Stimulated activated CD4-positive, alpha-beta T cell treated with anti-CD3 and anti-CD28 coated beads, Interleukin-15, amount 100 ng/mL, for 1 hour (primary cell): ENCODE measurements at places on chromosomes 4 and X.

GRCh38 chr4:59248313-59248712 is 1951.8 kb upstream of the ADGRL3 start:
- DNase-seq = no peak

GRCh38 chrX:117996408-117996807 is 120.2 kb downstream of the KLHL13 start:
- no peak for DNase-seq

DNA sequence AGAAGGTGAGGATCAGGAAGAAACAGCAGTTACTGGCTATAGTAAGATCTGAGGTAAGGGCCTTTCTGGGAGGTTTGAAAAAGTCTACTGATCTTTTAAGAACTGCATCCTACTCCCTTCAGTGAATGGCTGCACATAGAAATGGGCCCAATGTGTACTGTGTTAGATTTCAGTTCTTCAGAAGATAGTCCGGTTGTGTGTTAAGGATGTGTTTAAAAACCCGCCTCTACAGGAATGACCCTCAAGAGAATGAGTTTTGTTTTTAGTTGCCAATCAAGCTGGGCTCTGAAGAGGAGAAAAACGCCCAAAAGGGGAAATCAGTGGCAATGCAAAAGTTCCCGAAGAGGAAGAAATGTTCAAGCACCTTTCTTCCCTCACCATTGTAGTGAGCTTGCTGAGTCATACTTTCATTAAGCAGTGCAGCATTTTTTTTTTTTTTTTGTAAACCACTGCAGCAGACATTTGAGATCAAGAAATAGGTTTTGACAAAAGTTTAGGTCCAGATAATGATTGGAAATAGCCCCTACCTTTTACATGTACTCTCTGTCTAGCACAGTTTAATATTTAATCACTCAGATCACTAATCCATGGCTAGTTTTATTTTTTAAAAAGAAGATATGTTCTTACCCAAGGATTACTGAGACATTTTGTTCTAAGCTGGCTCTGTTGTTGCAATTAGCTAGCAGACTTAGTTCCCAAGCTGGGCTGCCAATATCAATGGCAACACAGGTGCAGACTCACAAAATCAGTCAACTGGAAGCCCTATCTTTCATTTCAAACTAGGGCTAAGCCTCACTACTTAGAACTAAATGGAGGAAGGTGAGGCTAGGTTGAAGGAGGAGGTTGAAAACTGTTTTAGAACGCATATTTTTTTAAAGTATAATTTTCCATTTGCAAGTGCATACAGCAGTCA is 7.0 kb upstream of the TRPC5OS start:
- no peak for DNase-seq

GRCh38 chr4:150250293-150250997 is 172.2 kb downstream of the DCLK2 start:
- no peak for DNase-seq

DNA sequence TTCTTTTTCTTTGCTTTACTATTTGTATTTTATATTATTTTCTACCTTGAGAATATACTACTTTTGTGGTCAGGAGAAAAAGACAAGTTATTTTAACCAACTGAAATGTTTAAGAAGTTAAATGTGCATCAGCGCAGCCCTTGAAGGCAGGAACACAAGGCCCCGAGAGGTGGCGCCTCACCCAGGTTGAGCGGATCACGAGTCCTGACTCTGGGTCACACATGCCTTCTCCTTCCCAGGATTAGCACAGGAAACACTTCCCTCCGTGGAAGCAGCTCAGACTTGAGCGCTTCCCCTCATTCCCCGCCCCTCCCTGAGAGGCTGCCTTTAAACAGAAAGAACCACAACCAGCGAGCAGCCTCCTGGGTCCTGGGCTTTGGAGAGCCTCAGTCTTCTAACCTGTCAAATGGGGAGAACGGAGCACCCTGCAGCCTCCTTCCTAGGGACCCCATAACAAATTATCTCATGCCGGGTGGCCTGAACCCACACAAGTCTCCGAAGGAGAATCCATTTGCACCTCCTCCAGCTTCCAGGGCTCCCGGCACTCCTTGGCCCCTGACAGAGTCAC is 217.6 kb downstream of the AFAP1 start:
- DNase-seq = no peak

DNA sequence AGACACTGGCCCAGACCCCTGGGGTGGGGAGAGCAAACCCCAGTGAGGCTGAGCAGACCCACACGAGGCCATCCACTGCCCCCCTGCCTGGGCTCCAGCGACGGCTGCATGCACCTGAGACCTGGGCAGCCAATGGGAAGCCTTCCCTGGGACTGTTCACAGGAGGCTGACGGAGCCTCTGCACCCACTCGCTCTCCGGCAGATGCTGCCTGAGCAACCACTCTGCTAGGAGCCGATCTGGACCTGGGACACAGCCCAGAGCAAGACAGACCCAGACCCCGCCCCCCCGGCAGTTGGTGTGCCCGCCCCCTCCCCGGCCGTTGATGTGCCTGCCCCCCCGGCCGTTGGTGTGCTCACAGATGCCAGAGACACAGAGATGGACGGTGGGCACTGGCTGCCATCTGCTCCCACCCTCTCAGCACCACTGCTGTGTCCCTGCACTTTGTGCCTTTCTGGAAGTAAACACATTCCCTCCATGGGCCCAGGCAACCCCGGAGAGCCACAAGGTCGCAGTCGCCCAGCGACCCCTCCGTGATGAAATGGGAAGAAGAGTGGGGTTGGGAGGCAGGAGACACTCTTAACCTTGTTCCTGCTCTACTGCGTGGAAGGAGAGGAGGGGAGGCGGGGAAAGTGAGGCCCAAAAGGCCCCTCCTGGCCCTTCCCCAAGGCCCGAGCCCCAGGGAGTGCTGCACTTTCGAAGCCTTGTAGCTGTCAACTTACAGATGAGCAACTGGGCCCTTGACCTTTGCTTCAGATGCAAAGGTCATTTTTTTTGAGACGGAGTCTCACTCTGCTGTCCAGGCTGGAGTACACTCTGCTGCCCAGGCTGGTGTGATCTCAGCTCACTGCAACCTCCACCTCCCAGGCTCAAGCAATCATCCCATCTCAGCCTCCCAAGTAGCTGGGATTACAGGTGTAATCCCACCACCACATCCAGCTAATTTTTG is 62.0 kb downstream of the ZFYVE28 start:
- DNase-seq = no peak
